ENCODE measurements at places on chromosomes 1 and 21.

GRCh38 chr1:111406321-111406768, 21.2 kb downstream of the OVGP1 start:
- no peak for DNase-seq

GRCh38 chr1:205536759-205537361, 32.4 kb downstream of the CDK18 start:
- DNase-seq = no peak

GRCh38 chr1:19204446-19205266, 5.4 kb downstream of the UBR4 start:
- DNase-seq = peak; percentile 47

DNA sequence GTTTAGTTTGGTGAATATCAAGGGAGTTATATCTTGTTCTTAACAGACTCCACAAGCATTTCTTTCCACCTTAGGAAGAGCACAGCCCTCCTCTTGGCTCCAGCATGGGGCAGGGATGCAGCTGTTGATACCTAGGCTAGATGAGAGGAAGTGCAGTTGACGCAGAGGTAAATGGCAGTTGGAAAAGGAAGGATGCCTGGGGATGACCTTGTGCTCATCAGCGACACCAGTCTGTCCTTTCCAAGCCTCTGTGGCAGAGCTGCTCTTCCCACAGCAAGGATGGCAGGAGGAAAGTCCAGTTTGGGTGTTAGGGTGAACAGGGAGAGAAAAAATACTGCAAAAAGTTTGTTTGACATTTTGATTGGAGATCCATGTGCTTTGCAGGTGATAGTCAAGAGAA, 6.2 kb downstream of the PROX1 start:
- DNase-seq = no peak

GRCh38 chr1:1916851-1917251, 1.8 kb downstream of the CALML6 start:
- no peak for DNase-seq

DNA sequence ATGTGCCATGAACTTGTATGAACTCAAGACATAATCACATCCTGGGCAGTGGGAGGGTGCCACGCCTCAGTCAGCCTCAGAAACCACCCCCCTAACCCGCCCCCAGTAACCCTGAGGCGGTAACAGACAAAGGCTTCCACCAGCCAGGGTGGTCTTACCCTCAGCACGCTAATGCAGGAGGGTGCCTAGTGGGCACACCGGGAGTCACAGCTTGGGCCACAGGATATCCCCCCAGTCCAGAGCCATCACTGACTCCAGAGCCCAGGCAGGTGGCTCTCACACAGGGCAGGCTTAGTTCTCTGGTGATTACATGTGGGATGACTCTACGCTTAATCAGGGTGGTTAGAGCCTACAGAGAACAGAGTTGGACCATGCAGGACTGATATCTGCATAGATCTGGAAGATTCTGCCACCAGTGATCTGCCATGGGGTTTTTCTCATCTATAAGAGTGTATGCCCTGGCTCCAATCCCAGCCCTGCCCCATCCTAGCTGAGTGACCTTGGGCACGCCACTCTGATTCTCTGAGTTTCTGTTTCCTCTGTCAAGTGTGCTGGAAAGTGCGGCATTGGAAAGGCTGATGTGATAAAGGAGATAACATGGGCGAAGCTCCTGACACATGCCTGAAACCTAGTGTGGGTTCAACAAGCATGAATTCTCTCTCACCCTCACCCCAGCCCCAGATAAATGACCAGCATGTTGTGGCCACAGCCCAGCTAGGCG, 27.3 kb downstream of the OPTC start:
- DNase-seq = no peak

GRCh38 chr1:201468501-201468843, 516 bp downstream of the PHLDA3 start:
- DNase-seq = peak; percentile 37

DNA sequence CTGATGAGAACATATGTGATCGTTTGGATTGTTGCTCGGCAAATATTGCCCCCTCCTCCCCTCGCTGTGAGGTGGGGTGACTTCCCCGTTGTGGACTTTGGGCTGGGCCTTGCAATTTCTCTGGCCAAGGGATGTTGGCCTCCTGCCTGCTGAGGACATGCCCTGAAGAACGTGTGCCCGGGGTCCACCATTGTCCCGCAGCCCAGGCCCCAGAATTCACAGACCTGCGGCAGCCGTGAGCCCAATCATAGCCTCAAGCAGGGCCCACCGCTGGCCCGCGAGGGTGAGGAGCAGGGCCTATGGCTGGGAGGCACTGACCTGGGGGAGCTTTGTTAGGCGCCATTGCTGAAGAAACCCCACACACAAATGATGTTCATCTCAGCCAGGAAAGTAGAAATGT, 58.3 kb upstream of the ACTRT2 start:
- DNase-seq = no peak

GRCh38 chr1:116764906-116765862, 11.0 kb downstream of the CD2 start:
- DNase-seq = no peak

- DNase-seq = no peak
These were observed 57.0 kb downstream of the PTP4A2 start for GRCh38 chr1:31880957-31881687.

DNA sequence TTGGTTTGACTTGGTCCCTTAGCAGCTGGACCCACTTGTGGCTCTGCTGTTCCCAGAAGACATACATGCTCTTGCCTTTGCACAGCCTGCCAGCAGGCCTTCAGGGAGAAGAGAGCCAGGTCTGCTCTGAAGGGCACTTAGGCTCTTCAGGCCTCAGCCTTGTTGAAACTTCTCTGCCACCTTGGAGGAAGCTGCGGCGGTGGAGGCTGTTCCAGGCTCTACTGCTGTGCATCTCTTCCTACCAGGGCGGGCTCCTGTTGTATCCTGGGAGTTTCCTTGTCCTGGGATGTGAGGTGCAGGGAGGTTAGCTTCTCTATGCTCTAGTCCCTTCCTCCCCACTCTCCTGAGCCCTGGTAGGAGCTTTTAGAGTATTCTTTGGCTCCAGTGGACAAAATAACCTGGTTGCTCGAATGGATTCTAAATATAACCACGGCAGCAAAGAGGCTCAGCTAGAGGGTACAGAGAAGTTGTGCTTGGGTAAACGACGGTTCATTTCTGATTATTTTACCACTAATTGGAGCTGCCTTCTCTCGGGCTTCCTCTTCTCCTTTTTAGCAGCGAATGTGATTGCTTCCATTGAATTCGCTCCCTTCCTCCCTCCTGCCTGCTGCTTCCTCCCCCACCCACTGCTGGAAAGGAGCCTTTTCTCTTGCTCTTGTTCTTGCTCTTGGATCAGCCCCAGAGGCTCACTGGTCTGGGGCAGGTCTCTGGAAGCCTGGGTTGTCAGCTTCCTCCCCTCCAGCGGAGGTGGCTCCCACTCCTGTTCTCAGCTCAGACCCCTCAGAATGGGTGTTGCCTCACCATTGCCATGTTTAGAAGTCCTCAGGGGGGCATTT, 126.6 kb upstream of the CACNA1E start:
- DNase-seq = no peak

GRCh38 chr1:97050506-97050905, 328.9 kb downstream of the PTBP2 start:
- DNase-seq = no peak

GRCh38 chr1:107188160-107188559, 47.3 kb downstream of the NTNG1 start:
- no peak for DNase-seq

GRCh38 chr1:89757532-89757931, 63.3 kb upstream of the LRRC8D start:
- no peak for DNase-seq

- peak; percentile 67 for DNase-seq
These were observed 675 bp downstream of the MYSM1 start for GRCh38 chr1:58699011-58699762.

DNA sequence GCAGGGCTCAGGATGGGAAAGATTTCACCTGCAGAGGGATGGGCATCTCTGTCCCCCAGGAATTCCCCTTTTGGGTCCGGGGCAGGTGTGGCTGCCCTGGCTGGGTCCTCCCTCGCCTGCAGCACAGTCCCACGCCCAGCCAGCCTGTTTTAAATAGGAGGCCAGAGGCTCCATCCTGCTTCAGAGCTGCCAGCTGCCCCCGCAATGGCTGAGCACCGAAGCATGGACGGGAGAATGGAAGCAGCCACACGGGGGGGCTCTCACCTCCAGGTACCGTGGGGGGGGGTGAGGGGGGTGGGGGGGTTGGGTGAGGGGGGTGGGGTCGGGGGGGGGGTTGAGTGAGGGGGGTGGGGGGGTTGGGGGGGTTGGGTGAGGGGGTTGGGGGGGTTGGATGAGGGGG, 3.6 kb downstream of the SCNN1D start:
- peak; percentile 42 for DNase-seq

DNA sequence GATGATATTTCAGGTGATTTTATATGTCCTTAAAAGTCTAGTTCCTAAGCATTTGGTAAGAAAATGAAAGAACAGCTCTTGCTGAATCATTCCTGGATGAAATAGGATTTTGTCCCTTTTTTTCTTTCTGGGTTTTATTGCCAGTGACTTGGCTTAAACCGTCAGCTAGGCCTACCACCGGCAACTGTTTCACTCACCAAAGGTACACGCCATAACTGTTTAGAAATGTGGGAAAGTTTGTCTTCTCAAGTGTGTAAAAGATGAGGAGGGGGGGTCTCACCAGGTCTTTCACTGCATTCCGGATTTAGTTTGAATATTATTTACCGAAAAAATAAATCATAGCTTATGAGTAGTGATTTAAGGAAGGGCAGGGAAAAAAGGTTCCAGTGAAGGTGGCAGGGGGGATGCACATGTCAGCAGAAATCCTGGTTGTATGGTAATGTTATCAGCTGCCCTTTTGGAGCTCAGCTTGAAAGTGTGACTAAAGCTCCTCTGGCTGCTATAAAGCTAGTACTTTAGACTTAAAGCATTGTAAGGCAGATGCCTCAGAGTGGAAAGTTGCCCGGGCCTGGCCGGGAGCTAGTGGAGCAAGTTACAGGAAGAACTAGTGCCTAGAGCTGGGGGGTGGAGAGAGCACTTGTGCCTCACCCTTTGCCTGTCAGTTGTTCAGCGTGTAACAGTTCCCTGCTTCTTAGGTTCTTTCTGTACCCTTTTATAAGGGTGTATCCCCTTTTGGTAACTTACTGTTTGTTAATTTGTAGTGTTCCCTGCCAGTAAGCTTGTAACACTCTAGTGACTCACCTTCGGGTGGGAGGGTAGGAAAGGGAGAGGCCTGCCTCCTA, 3.1 kb downstream of the ATP1A1 start:
- peak; percentile 24 for DNase-seq

DNA sequence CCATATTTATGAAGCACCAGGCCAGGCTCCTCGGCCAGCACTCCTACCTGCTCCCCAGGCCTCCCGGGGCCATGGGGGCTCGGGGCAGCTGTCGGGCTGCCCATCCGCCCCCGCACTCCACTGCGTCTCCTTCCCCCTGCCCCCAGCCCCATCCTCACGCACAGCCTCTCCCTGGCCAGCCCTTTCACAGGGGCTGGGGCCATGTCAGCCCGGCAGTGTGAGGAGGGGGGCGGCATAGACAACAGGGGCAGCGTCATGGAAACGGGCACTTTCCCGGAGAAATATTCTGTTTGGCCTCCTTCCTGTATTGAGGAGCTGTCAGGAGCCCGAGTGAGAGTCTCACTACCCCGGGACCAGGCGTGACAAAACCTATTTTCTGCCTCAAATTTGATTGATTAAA, 87.3 kb downstream of the CASZ1 start:
- no peak for DNase-seq

DNA sequence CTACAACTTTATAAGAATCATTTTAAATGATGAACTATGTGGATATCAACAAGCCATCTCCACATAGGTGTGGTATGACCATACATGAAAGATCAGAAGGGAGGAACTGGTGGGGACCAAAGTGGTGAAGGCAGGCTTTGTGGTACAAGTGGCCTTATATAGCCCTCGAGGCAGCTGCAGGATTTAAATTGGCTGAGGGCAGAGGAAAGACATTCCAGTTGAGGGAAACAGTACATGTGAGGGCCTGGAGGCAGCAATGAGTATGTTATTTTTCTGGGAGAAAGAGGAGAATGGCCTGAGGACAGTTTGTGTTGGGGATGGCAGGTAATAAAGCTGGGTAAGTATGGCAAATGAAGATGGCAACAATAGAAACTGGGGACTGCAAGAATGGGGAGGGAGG, 17.1 kb downstream of the OSCP1 start:
- no peak for DNase-seq

- DNase-seq = no peak
These were observed 13.6 kb upstream of the LYPLAL1 start for GRCh38 chr1:219159946-219160645.

DNA sequence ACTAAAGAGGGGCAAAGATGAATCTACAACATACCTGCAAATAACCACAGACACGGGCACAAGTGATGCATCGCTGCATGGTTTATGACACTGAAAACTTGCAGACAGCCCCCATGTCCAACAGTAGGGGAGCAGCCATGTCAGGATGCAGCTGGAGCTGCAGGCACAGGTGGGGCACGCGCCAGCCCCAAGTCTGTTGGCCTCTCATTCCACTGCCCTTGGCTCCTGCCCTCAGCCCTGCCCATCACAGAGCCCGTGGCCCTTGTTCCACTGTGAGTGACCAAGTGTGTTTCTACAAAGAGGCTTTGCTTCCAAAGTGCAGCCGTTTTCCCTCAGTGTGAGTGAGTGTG, 3.2 kb upstream of the PADI4 start:
- no peak for DNase-seq

DNA sequence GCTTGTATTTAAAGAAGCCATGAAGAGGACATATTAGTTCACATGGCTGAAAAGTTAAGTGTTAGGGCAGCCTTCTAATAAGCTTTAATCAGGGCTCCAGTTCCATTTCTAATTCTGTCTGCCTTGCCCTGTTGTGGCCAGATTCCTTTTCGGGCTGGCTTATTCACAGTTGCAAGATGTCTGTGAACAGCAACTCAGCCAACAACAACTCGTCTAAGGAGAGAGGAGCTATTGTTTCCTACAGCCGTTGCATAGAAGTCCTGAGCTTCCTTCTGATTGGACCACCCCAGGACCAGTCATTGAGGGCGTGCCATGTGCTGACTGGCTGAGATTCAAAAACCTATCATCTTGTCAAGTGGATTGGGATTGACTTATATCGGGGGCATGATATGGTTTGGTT, 18.6 kb upstream of the COQ8A start:
- DNase-seq = no peak

DNA sequence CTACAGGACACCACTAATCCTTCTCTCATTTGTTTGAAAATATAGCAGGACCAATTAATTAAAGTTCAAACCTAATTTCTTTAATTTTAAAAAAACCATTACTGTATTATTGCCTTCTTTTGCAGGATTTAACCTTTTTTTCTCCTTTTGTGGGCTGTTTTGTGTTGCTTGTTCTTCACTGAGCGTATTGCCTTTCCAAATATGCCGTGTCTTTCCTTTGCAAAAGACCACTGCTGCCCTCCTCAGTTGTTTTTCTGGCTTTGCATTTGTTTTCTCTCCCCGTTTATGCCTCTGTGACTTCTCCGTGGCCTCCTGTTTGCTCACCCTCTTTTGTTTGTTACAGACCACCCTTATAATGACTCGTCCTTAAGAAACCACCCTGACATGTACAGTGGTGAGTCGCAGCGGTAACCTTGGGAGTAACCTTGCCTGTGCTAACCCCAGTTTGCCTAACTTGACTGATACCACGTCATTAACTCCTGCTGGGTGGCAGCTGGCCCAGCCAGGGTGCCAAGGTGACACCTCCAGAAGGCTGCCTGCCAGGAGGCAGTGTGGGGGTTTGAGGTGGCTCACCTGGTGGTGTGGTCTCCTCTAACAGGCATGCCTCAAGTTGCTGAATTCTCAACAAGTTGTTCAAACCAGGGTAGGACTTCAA, 81.1 kb upstream of the CNTN2 start:
- peak; percentile 23 for DNase-seq

Data from erythroblast (primary cell).